ENCODE measurements at places on chromosomes 7 and 10. TPM values are rescaled to one million over a fixed set of nuclear protein-coding genes. Genes with fewer than 3 reads are reported as not detected.

- peaks cover 22% of the 10 kb centered on the region for H3K4me1 ChIP-seq
- H3K36me3 ChIP-seq, result no peaks in the 10 kb centered on the region
- H3K27ac ChIP-seq, result peak overlapping the region; percentile 94
- DNase-seq, result peak; percentile 87
- H3K27me3 ChIP-seq, result no peaks in the 10 kb centered on the region
- H3K4me3 ChIP-seq, result peak overlapping the region; percentile 72
These were observed 10.0 kb upstream of the CHCHD1 start for GRCh38 chr10:73771722-73772280.

IGF2BP3 gene
- total RNA-seq, result not detected

GPR15LG gene
- 197 TPM for total RNA-seq

GRCh38 chr7:22846961-22847360 lies 24.3 kb upstream of the TOMM7 start:
- no peaks in the 10 kb centered on the region for H3K36me3 ChIP-seq
- no peaks in the 10 kb centered on the region for H3K4me1 ChIP-seq
- H3K27ac ChIP-seq, result no peak overlapping the region
- H3K4me3 ChIP-seq, result no peak overlapping the region
- H3K27me3 ChIP-seq, result no peaks in the 10 kb centered on the region

DNA sequence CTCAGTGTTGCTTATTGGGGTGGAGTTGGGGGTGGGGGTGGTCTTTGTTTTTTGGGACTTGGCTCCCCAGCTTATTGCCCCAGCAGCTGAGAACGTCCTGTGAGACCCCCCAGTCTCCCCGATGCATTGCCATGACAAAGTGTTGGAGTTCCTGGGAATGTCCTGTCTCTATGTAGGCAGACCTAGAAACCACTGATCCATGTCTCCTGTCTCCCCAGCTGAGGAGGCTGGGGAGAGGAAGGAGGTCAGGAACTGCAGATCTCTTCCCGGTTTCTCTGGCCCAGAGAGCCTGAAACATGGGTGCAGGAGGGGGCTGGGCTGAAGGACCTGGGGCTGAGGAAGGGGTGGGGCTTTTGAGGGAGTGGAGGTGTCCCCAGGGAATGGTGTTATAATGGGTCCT lies 80.2 kb upstream of the GTF2IRD1 start:
- no peak overlapping the region for H3K4me3 ChIP-seq
- no peaks in the 10 kb centered on the region for H3K36me3 ChIP-seq
- peaks cover 22% of the 10 kb centered on the region for H3K4me1 ChIP-seq
- no peaks in the 10 kb centered on the region for H3K27me3 ChIP-seq

STRIP2 gene
- total RNA-seq, result not detected

TTYH3 gene
- total RNA-seq, result 11.2 TPM

DNA sequence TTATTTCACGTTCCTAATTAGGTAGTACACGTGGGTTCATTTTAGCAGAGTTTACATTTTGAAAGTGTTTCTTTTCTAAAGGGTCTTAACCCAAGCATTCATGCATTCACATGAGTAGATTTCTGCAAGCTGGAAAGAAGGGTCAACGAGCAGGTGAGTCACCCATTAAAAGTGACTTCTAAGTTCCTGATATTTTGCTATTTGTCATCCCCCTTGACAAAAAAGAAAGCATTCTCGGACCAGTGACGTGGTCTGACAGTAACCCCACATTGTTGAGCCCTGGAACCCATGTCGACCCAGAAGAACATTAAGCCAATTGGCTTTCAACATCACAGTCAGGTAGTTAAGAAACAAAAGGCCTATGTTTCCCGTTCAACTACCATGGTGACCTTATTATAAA lies 49.6 kb downstream of the ABCB5 start:
- H3K27me3 ChIP-seq, result no peaks in the 10 kb centered on the region
- H3K27ac ChIP-seq, result no peak overlapping the region
- no peak for DNase-seq
- H3K36me3 ChIP-seq, result no peaks in the 10 kb centered on the region

GRCh38 chr7:43954524-43955228 lies 28.4 kb downstream of the UBE2D4 start:
- no peak overlapping the region for H3K4me3 ChIP-seq
- no peaks in the 10 kb centered on the region for H3K27me3 ChIP-seq
- no peaks in the 10 kb centered on the region for H3K36me3 ChIP-seq
- DNase-seq, result peak; percentile 22
- H3K27ac ChIP-seq, result no peak overlapping the region

GRCh38 chr7:78232806-78233205 lies 434.2 kb downstream of the PHTF2 start:
- H3K36me3 ChIP-seq, result no peaks in the 10 kb centered on the region
- DNase-seq, result no peak
- no peak overlapping the region for H3K27ac ChIP-seq

TRIM50 gene
- not detected for total RNA-seq

WASHC2A gene
- total RNA-seq, result 53.7 TPM

GRCh38 chr10:58384095-58384494 lies 1.1 kb upstream of the TFAM start:
- no peaks in the 10 kb centered on the region for H3K27me3 ChIP-seq
- H3K27ac ChIP-seq, result peak overlapping the region; percentile 94
- DNase-seq, result no peak
- H3K4me3 ChIP-seq, result no peak overlapping the region
- H3K4me1 ChIP-seq, result peaks cover 22% of the 10 kb centered on the region

GRCh38 chr10:105964009-105964408 lies 1200.5 kb downstream of the SORCS1 start:
- no peaks in the 10 kb centered on the region for H3K27me3 ChIP-seq
- H3K27ac ChIP-seq, result no peak overlapping the region
- H3K4me1 ChIP-seq, result no peaks in the 10 kb centered on the region
- DNase-seq, result no peak
- H3K4me3 ChIP-seq, result no peak overlapping the region
- H3K36me3 ChIP-seq, result no peaks in the 10 kb centered on the region

DNA sequence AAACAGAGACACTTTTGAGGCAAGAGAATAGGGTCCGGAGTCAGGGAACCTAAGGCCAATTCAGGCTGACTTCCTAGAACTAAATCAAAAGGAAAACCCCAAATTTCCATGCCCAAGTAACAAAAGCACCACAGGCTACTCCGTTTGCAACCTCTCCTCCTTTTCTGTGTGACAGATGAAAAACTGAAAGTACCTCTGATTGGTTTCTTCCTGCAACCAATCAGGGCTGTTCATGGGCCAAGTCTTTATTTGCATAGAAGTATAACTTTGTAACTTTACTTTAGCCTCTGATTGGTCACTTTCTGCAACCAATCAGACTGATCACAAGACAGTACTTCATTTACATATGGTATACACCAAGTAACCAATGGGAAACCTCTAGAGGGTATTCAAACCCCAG lies 239.9 kb upstream of the KCND2 start:
- H3K4me3 ChIP-seq, result no peak overlapping the region
- DNase-seq, result no peak
- H3K36me3 ChIP-seq, result no peaks in the 10 kb centered on the region
- no peaks in the 10 kb centered on the region for H3K4me1 ChIP-seq
- no peak overlapping the region for H3K27ac ChIP-seq
- no peaks in the 10 kb centered on the region for H3K27me3 ChIP-seq

FZD8 gene
- 11.7 TPM for total RNA-seq

TMEM176B gene
- 369 TPM for total RNA-seq

DNA sequence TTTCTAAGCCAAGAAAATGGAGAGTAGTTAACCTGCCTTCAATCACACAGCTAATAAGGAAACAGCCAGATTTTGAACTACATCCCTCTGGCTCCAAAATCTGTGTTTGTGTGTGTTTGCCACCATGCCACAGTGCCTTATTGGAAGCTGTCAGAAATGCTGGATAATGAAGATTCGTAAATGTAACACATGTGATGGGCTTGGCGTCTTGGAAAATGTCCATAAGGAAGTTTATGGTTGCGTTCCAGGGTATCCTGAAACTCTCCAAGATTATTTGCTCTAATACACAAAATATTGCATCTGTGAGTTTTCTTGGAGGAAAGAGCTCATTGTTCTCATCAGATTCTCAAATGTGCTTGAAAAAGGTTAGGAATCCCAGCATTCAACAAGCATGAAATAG lies 22.7 kb downstream of the MYOF start:
- H3K27me3 ChIP-seq, result no peaks in the 10 kb centered on the region
- H3K4me3 ChIP-seq, result no peak overlapping the region
- peaks cover 27% of the 10 kb centered on the region for H3K4me1 ChIP-seq

DNA sequence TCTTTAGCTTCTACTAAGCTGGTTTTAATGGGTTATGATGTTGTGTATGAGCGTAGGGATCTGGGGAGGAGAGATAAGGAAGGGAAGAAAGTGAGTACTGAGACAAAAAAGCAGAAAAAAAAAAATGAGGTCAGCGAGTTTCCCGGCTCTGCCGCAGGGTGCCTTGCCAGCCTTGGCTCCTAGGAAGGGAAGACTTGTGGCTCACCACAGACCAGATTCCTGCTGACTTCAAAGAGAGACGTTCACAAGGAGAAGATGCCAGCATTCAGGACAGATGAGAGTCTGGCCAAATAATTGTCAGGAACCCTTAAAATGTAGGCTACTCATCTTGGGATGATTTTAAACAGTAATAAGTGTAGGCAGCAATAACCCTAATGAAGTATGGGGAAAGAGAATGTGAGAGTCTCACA lies 11.4 kb upstream of the FAS start:
- no peaks in the 10 kb centered on the region for H3K36me3 ChIP-seq
- no peak overlapping the region for H3K4me3 ChIP-seq
- no peak for DNase-seq
- H3K4me1 ChIP-seq, result peaks cover 30% of the 10 kb centered on the region

ITGA8 gene
- 4.9 TPM for total RNA-seq

GRCh38 chr10:15585303-15585715 lies 134.4 kb downstream of the ITGA8 start:
- no peak overlapping the region for H3K27ac ChIP-seq
- no peaks in the 10 kb centered on the region for H3K4me1 ChIP-seq
- no peak overlapping the region for H3K4me3 ChIP-seq
- no peaks in the 10 kb centered on the region for H3K36me3 ChIP-seq
- peaks cover 2% of the 10 kb centered on the region for H3K27me3 ChIP-seq

- no peak for DNase-seq
- no peak overlapping the region for H3K4me3 ChIP-seq
- H3K27me3 ChIP-seq, result no peaks in the 10 kb centered on the region
- H3K27ac ChIP-seq, result no peak overlapping the region
These were observed 389.9 kb upstream of the AKR1E2 start for GRCh38 chr10:4436103-4436502.

OR6V1 gene
- total RNA-seq, result not detected

GRCh38 chr10:112213098-112213823 lies 29.7 kb upstream of the GPAM start:
- H3K27me3 ChIP-seq, result no peaks in the 10 kb centered on the region
- DNase-seq, result no peak
- no peaks in the 10 kb centered on the region for H3K4me1 ChIP-seq
- no peak overlapping the region for H3K4me3 ChIP-seq
- H3K36me3 ChIP-seq, result no peaks in the 10 kb centered on the region

GRCh38 chr10:128052696-128053095 lies 73.5 kb downstream of the MKI67 start:
- H3K4me3 ChIP-seq, result no peak overlapping the region
- H3K36me3 ChIP-seq, result no peaks in the 10 kb centered on the region
- H3K4me1 ChIP-seq, result peaks cover 7% of the 10 kb centered on the region
- no peaks in the 10 kb centered on the region for H3K27me3 ChIP-seq

DNA sequence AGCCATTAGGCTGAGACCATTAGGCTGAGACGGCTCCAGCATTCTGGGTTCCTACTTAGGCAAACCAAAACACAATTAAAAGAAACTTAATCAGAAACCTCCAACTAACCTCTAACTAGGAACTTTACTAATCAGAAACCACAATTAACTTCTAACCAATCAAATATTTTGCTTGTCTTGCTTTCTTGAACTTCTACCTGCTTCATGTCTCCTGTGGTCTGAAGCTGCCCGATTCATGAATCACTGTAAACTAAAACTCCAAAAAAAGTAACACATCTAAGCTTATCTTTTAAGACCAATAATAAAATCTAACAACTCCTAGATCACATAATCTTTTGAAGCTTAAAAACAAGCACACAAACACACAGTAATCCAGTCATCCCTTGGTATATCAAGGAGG lies 76.1 kb downstream of the PDSS1 start:
- no peaks in the 10 kb centered on the region for H3K36me3 ChIP-seq
- H3K4me1 ChIP-seq, result no peaks in the 10 kb centered on the region
- H3K27ac ChIP-seq, result no peak overlapping the region
- DNase-seq, result no peak

- H3K27me3 ChIP-seq, result no peaks in the 10 kb centered on the region
- H3K36me3 ChIP-seq, result no peaks in the 10 kb centered on the region
- no peak overlapping the region for H3K4me3 ChIP-seq
- H3K27ac ChIP-seq, result no peak overlapping the region
These were observed 44.7 kb downstream of the KLF6 start for GRCh38 chr10:3740157-3740871.

GRCh38 chr7:144048648-144049047 lies at the start of gene OR2A5:
Gene OR2A5 (plus strand): TSS chr7:144048948. CDS start chr7:144050402, 1,454 bp downstream.
- H3K4me3 ChIP-seq, result no peak within 1 kb of the TSS
- H3K36me3 ChIP-seq, result no peaks in the 10 kb centered on the region
- no peaks in the 10 kb centered on the region for H3K4me1 ChIP-seq
- H3K27me3 ChIP-seq, result no peaks in the 10 kb centered on the region
- no peak for DNase-seq

OR2A42 gene
- total RNA-seq, result not detected

GRCh38 chr10:95315509-95315908 lies 24.7 kb upstream of the PDLIM1 start:
- no peaks in the 10 kb centered on the region for H3K27me3 ChIP-seq
- no peak overlapping the region for H3K4me3 ChIP-seq
- H3K4me1 ChIP-seq, result peaks cover 3% of the 10 kb centered on the region
- no peak for DNase-seq
- H3K36me3 ChIP-seq, result peaks cover 5% of the 10 kb centered on the region
- H3K27ac ChIP-seq, result no peak overlapping the region

PRSS37 gene
- not detected for total RNA-seq

All from transverse colon (tissue), 4 donors.